ENCODE measurements at places on chromosomes 11 and 22. TPM values are rescaled to one million over a fixed set of nuclear protein-coding genes. Genes with fewer than 3 reads are reported as not detected.

GRCh38 chr22:20259327-20259688 lies 8.8 kb downstream of the RTN4R start:
- no peak for DNase-seq
- no peaks in the 10 kb centered on the region for H3K36me3 ChIP-seq
- no peak overlapping the region for H3K4me3 ChIP-seq
- H3K4me1 ChIP-seq = no peaks in the 10 kb centered on the region

DNA sequence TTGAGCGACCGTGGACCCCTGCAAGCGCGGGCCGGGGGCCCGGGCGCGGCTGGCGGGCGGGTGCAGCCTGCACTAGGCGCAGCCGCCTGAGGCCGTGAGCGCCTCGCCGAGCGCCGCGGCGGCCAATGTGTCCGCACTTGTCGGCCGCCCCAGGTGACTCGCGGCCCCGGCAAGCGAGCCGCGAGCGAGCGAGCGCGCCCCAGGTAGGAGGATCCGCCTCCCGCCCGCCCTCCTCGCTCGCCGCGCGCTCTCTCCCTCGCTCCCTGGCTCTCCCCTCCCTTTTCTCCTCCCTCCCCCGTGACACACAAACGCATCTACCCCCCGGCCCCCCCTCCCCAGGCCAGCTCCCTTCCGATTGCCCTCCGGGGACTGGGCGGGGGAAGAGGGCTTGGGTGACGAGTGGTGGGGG lies at the start of gene WNT7B:
Gene WNT7B, minus strand, starts transcription at position 160 of the 409 bp plus-strand sequence. CDS start 408 bp downstream, outside the sequence.
- H3K4me1 ChIP-seq = no peaks in the 10 kb centered on the region
- DNase-seq = no peak
- no peak within 1 kb of the TSS for H3K27ac ChIP-seq

DNA sequence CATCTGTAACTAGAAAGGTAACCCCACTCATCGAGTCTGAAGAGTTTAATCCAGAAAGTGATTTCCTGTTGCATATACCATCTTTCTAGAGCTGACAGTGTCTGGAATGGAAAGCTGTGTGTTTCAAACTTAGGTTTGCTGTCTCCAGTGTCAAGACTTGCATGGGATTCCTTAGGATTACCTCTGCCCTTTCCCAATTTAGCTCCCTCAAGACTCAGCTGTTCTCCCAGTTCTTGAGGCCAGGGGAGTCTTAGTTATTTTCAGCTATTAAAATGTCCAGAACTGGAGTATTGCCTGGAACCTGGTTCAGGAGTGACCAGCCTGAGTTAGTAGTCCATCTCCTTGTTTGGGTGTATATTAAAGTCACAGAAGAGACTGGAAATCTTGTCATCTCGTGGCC lies 25.0 kb upstream of the LDHA start:
- H3K4me3 ChIP-seq = no peak overlapping the region
- no peak overlapping the region for H3K27ac ChIP-seq
- H3K36me3 ChIP-seq = peaks cover 1% of the 10 kb centered on the region
- no peaks in the 10 kb centered on the region for H3K4me1 ChIP-seq

DNA sequence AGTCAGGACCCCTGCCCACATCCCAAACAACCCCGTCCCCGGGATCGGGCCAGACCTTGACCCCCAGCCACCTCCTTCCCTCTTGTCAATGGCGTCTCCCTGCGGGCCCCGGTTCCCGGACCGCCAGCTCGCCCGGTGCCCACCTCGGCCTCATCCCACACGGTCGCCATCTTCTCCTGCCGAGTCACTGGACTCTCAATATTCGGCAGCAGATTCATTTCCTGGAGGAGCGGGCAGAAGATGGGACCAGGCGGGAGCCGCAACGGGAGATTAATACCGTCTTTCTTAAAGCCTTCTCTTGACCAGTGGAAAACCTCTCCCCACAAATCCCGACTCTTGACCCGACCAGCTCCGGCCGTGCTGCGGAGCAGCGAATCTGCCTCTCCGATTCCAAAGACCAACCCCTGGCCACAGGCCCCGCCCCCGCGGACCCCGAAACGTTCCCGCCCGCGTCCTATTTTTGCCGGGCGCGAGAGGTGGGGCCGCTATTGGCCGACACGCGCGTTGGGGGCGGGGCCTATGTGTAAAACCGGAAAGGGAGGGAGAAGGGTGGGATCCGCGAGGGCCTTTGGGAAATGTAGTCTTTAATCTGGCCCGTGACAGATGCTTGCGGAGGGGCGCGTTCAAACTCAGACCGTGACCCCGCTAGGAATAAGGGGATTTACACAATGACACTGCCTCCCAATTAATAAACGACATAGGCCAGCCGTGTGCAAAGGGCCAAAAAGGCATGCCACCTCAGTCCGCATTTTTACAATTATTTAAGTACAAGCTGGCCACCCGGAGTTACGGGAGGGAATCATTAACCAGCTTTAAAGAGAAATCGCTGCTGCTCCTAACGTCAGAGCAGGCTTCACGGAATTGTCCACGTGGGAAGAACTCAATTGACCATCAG lies at the start of gene PSMC3:
Gene PSMC3, minus strand, starts transcription at position 378 of the 895 bp plus-strand sequence. Its CDS starts 160 bp downstream, at position 218.
- peak within 1 kb of the TSS; percentile 86 for H3K4me3 ChIP-seq
- H3K27me3 ChIP-seq = no peaks in the 10 kb centered on the region
- H3K27ac ChIP-seq = peak within 1 kb of the TSS; percentile 97
- peaks cover 20% of the 10 kb centered on the region for H3K36me3 ChIP-seq
- H3K4me1 ChIP-seq = peaks cover 4% of the 10 kb centered on the region
- DNase-seq = peak; percentile 96

DNA sequence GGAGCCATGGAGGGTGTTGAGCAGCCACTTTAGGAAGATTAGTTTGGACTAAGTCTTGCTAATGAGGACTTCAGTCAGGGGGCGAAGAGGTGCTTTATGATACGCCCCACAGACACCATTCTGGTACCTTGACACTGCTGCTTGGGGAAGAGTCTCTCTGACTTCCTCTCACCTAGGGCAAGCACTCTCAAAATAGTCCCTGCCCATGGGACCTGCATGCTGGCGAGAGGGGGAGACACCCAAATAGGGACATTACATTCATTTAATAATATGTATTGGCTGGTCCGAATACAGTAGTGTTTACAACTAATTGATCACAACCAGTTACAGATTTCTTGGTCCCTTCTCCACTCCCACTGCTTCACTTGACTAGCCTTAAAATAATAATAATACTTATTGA lies 4.4 kb upstream of the CATSPERZ start:
- H3K27me3 ChIP-seq = peaks cover 73% of the 10 kb centered on the region
- no peak overlapping the region for H3K4me3 ChIP-seq
- no peaks in the 10 kb centered on the region for H3K36me3 ChIP-seq
- no peak overlapping the region for H3K27ac ChIP-seq
- no peak for DNase-seq

Gene CBLIF
- not detected for total RNA-seq

Gene CHRNA10
- 0.50 TPM for total RNA-seq

Gene TMPRSS6
- not detected for total RNA-seq

Gene BCO2
- 1.0 TPM for total RNA-seq

Gene DKK3
- 1,064 TPM for total RNA-seq

Measured in fibroblast of lung (primary cell).